Airway epithelial cell (primary cell): ENCODE measurements at places on chromosomes 7 and 10. TPM values are rescaled to one million over a fixed set of nuclear protein-coding genes. Genes with fewer than 3 reads are reported as not detected.

TRPV5 gene
- not detected in 2 replicates for total RNA-seq

TRDMT1 gene
- total RNA-seq = 2.3 and 2.4 TPM in 2 replicates

CFAP46 gene
- total RNA-seq = 0.79 and 1.6 TPM in 2 replicates

PDGFA gene
- total RNA-seq = 58.2 and 72.8 TPM in 2 replicates

GPR26 gene
- total RNA-seq = not detected in 2 replicates

TSPAN13 gene
- 33.9 and 35.8 TPM in 2 replicates for total RNA-seq

DEPP1 gene
- total RNA-seq = 0.70 and 2.6 TPM in 2 replicates

UPK3BL2 gene
- 106 and 157 TPM in 2 replicates for total RNA-seq

IRF5 gene
- total RNA-seq = 16.3 and 19.5 TPM in 2 replicates

RNF133 gene
- total RNA-seq = not detected in 2 replicates

APBB1IP gene
- total RNA-seq = not detected in 2 replicates
